Esophagus squamous epithelium (tissue), 5 donors: ENCODE measurements at places on chromosomes 2 and 18. TPM values are rescaled to one million over a fixed set of nuclear protein-coding genes. Genes with fewer than 3 reads are reported as not detected.

- no peak for DNase-seq
Measured at GRCh38 chr2:111697560-111697959, 186.4 kb downstream of the ANAPC1 start.

GRCh38 chr2:197604117-197604860, 71.1 kb downstream of the RFTN2 start:
- no peak for DNase-seq

DNA sequence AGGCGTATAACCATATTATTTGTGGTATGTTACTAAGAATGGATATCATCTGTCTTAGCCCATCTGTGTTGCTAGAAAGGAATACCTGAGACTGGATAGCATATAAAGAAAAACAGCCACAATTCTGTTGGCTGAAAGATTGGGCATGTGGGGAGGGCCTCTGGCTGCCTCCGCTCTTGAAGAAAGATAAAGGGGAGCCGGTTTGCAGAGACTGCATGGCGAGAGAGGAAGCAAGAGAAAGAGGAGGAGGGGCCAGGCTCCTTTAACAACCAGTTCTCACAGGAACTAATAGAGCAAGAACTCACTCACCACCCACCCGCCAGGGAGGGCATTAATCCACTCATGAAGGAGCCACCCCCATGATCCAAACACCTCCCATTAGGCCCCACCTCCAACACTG, 29.2 kb upstream of the UXS1 start:
- DNase-seq = no peak

- no peak for DNase-seq
Measured at GRCh38 chr18:45349019-45349418, 266.3 kb upstream of the SLC14A2 start.

- DNase-seq = no peak
Measured at GRCh38 chr18:74153377-74153776, 5.1 kb downstream of the TIMM21 start.

The EVA1A gene
- total RNA-seq = 9.4 TPM

- DNase-seq = no peak
Measured at GRCh38 chr2:239476029-239476756, 75.4 kb upstream of the HDAC4 start.

DNA sequence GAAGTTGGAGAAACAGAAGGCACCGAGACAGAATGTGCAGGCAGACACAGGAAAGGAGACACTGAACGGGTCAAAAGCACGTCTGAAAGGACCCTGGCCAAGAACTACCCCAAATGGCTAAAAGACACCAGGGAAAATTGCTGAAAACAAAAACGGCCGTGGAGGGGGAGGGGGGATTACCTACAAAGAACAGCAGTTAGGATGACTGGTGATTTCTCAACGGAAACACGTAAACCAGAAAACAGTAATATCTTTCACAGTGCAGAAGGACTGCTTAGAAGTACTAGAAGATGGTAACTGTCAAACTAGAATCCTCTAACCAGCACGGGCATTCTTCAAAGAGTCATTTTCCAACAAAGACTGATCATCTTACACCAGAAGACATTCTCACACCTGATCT, 142.6 kb downstream of the HDAC4 start:
- no peak for DNase-seq

DNA sequence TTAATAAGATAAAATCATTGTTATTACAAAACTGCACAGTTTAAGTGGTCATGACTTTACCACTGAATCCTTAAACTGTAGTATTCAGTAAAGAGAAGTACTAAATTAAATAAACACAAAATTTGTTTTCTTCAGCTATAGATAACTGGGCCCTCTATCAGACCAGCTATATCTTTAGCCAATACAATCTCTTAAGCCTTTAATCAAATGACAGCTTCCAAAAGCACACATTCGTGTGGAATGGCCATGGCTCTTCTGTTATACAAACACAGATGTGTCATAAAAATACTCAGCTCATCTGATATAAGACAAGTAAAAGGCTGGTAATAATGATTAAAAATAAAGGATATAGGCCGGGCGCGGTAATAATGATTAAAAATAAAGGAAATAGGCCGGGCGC, 57.6 kb upstream of the CDKL4 start:
- no peak for DNase-seq

GRCh38 chr2:233449081-233449901, 95.0 kb downstream of the DGKD start:
- DNase-seq = no peak

The RAD51AP2 gene
- total RNA-seq = 0.32 TPM

GRCh38 chr2:45391866-45392265, 219.2 kb downstream of the SRBD1 start:
- no peak for DNase-seq

DNA sequence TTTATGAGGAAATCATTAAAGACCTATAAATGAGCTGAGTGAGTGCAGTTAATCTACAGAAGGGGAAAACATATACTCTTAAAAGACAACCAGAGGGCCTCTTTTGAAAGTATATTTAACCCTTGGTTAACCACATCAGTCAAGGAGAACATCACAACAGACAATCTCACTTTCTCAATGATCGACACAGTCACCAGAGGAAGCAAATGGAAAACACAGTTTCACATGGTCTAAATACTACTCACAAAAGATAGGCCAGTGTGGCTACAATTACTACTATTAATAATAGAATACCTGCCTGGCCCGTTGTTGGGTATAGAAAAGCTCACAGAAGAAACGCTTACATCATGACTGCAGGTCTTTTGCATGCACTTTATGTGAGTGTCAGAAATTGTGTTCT, 426.2 kb downstream of the NCKAP5 start:
- DNase-seq = no peak

GRCh38 chr2:55155764-55156281, 76.3 kb downstream of the CLHC1 start:
- DNase-seq = no peak

GRCh38 chr2:85395912-85396475, 14.2 kb downstream of the CAPG start:
- DNase-seq = no peak

DNA sequence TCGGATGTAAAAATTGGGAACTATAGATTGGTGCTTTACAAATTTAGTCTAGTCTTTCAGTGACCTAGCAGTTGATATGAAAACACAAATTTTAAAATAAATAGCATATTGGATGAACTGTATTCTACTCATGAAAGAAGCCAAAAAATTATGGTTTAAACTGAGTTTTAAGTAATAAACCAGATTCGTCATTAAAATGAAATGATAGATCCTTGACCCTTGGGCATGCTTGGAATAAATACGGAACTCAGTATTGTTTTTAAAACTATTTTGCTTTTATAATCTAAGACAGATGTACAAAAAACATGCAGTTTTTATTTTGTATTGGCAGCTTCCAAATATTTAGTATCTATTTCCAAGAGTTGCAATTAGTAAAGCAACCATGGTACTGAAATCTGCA, 34.6 kb upstream of the TBR1 start:
- DNase-seq = no peak

The DDX1 gene
- total RNA-seq = 78.6 TPM

DNA sequence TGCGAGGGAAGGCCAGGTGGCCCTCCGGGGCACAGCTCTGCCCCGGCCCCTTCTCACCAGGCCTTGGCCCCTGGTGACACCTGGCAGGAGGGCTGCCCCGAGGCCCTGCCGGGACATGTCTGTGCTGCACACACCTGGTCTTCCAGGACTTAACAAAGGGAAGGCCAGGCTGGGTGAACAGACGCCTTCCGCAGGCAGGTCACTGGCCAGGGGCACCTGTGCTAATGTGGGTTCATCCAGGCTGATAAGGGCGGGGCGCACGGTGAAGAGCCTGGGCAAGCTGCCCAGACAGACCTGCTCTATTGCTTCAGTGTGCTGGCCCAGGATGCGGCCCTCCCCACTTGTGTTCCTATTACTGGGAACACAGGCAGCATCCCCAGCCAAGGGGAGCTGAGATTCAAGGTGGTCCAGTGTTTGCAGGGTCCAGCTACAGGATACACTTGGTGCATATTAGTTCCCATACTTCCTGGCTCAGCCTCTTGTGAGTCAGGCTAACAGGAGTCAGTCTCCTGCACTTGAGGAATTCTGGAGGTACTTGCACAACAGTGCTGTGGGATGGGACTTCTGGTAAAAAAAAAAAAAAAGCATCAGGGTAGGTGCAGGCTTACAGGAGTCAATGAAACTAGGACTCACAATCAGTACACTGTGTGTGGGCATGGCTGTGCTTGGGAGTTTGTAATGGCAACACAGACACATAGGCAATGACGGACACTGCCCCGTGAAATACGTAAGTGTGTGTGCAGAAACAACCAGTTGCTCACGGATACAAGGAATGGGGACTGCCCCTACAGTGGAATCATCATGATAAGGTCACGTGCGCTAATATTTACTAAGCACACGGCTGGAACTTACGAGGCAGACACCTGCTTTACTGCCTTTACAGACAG, 261.4 kb downstream of the TWIST2 start:
- no peak for DNase-seq

- DNase-seq = no peak
Measured at GRCh38 chr2:45889053-45889452, 237.6 kb downstream of the PRKCE start.

DNA sequence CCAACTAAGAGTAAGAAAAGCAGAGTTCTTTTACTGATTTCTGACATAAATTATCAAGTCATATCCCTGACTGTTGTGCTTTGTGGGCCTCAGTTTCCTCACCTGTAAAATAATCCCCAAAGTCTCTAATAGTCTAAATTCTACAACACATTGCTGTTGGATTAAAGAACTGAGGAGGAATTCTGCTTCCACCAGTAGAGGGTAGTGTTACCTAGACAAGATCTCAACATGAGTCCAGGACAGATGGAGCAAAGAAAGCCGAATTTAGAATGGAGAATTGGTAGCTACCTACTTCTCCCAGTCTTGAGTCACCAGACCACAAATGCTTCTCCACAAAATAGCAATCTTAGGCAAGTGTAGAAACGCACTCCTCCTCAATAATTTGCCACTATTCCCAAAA, 462.5 kb upstream of the FSHR start:
- DNase-seq = no peak

- no peak for DNase-seq
Measured at GRCh38 chr18:13179566-13180113, 38.9 kb upstream of the LDLRAD4 start.

The SERPINB11 gene
- 13.5 TPM for total RNA-seq

The CPO gene
- total RNA-seq = not detected

GRCh38 chr2:14094592-14094991, 537.9 kb upstream of the LRATD1 start:
- no peak for DNase-seq

GRCh38 chr2:26709323-26710110, 17.0 kb downstream of the KCNK3 start:
- DNase-seq = no peak

The RFTN2 gene
- 1.4 TPM for total RNA-seq
